ENCODE measurements at places on chromosomes 5 and 9.

DNA sequence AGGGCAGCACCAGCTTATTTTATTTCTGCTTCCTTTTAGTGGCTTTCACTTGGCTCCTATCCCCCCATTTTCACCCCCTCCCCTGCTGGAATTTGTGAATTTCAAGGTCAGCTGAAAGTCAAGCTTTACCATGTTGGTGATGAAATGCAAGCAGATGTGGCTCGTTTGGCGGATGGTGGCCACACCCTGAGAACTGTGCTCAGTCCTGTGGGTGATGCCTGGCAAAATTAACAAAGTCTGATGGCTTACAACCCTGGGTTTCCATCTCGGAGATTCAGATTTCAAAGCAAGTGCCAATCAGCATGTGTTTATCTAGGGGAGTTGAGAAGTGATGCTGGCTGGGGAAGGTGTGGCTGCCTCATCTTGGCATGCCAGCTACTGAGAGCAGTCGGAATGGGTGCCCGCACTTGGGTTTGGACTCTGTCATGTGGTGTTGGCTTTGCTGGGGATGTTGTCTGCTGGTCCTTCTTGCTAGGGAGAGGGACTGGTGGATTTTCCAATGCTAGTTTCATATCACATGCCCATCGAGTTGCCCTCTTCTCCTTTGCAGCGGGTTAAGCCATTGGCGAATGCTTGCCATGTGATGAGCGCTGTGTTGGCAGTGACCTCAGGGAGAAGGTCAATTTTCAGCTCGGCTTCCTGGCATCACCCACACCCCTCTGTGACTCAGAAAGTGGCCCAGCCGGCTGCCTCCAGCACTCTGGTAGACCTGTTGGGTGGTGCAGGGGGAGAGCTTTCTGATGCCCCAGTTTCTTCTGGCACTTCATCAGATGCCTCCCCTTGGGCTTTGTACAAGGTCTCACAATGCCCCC is 77.0 kb upstream of the PITX1 start:
- DNase-seq = no peak

DNA sequence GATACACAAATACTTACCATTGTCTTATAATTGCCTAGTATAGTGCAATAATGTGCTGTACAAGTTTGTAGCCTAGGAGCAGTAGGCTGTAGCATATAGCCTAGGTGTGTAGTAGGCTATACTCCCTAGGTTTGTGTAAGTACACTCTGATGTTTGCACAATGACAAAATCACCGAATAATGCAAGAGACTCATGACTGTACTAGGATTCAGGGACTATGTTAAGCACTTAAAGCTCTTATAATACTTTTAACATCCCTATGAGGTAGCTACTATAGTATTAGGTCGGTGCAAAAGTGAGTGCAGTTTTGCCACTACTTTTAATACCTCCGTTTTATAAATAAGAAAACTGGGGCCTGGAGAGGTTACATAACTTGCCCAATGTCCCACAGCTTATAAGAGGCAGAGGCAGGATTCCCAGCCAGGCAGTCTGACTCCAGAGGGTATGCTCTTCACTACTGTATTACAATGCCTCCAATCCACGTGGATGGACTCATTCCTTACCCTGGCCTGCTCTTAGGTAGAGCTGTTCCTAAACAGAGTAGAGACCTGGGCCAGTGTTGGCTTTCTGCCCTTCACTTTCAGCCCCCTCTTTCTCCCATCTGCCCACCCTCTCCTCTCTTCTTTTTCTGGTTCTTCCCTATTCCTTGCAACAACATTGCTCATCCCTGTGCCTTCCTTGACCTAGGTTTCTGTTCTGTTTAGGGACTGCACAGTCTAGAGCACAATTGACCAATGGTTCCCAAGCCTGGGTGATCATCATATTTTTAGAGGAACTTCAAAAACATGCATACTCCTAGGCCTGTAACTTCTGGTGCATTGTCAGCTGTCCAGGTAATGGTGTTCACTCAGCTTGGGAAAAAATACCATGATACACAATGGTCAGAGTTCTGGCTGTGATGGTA is 114.0 kb downstream of the CARTPT start:
- DNase-seq = no peak

GRCh38 chr5:78661044-78661443 is 12.5 kb upstream of the LHFPL2 start:
- no peak for DNase-seq

DNA sequence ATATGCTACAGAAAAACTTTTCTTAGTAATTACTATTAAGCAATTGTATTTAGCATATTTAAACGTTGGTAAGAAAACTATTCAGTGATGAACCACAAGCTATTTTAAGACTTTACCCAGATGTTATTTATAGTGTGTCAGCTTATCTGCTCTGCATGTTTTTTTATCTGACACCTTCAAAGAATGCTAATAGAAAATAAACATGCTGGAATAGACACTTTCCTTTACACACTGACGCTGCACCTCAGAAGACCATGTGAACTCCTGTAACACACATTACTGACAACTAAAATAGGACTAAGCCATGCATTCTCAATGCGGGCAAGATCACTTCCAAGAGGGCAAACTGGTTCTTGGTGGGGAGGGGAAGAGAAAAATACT is 38.3 kb downstream of the FNIP1 start:
- DNase-seq = no peak

GRCh38 chr5:9547122-9547947 is 1.5 kb upstream of the SEMA5A start:
- DNase-seq = peak; percentile 44

- no peak for DNase-seq
These were observed 1.1 kb downstream of the HSPA9 start for GRCh38 chr5:138573949-138574670.

GRCh38 chr5:50440651-50441492 is at the start of gene EMB:
TSS of gene EMB (minus strand) at chr5:50441288. CDS start at chr5:50441151, 137 bp downstream.
- peak; percentile 87 for DNase-seq

DNA sequence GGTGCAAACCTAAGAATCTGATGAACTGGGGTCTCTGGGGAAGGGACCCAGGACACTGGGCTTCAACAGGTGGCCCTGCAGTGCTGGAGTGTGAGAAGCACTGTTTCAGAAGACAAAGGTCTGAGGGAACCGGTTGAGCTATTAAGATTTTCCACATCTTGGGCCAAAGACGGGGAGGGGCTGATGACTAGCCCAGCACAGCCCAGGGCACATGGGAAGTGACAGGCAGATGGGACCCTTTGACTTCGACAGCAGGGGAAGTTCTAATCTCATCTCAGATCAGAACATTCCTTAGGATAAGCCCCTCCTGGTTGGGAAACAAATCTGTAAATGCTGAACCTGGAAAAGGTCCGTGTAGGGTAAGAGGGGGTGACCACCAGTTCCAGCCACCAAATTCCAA is 67.4 kb downstream of the RAPGEF1 start:
- DNase-seq = no peak

- DNase-seq = peak; percentile 86
These were observed 762 bp downstream of the CACNA1B start for GRCh38 chr9:137878146-137878941.

GRCh38 chr5:124650951-124651662 is 95.3 kb downstream of the ZNF608 start:
- no peak for DNase-seq

DNA sequence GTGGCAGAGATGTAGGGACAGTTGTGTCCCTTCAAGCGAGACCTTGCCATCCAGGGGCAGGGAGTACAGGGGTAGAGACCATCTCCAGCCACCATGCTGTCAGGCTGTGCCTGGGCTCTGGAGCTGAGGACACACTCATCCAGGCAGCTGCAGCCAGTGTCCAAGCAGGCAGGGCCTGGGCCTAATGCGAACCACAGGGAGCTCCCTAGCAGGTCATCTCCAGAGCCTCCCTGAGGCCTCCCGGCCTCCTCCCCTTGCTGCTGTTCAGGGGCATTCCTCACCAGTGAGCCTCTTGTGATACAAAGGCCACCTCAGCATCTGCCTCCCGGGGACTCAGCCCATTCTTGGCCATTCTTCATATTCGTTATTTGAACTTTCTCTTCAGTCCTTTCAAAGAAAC is 35.0 kb downstream of the TPPP start:
- no peak for DNase-seq

- peak; percentile 73 for DNase-seq
These were observed 104.0 kb upstream of the ZNF366 start for GRCh38 chr5:72611118-72611730.

GRCh38 chr9:36948051-36948450 is 86.0 kb downstream of the PAX5 start:
- DNase-seq = no peak

DNA sequence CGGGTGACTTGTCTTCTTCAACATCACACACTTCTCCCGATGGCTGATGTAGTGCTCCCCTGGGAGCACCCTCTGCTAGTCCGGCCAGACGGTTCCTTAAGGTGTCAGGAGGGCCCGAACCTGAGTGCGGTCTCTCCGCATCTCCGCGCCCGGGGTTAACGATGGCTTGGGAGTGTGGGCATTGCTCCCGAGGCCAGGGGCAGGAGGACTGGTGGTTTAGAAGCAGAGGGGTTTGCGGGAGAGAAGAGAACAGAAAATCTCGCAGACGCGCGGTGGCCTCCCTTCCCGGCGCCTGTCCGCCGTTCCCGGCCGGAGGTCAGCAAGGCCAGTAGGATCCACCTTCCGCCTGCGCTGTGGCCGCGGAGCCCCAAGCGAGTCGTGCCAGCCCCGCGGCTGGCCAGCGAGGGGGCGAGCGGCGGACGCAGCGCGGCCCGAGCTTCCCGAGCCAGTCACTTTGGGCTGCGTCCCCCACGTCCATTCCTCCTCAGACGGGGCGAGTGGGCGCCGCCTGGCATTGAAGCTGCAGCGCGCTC is 700 bp downstream of the CDO1 start:
- DNase-seq = no peak

GRCh38 chr5:72465066-72465465 is 42.1 kb downstream of the ZNF366 start:
- no peak for DNase-seq

- no peak for DNase-seq
These were observed 9.5 kb upstream of the CLTB start for GRCh38 chr5:176425791-176426190.

GRCh38 chr5:125461641-125462072 is 715.2 kb upstream of the ZNF608 start:
- no peak for DNase-seq

GRCh38 chr9:91306296-91306630 is 55.5 kb downstream of the AUH start:
- DNase-seq = no peak

GRCh38 chr9:27261517-27262211 is 35.3 kb downstream of the EQTN start:
- no peak for DNase-seq

DNA sequence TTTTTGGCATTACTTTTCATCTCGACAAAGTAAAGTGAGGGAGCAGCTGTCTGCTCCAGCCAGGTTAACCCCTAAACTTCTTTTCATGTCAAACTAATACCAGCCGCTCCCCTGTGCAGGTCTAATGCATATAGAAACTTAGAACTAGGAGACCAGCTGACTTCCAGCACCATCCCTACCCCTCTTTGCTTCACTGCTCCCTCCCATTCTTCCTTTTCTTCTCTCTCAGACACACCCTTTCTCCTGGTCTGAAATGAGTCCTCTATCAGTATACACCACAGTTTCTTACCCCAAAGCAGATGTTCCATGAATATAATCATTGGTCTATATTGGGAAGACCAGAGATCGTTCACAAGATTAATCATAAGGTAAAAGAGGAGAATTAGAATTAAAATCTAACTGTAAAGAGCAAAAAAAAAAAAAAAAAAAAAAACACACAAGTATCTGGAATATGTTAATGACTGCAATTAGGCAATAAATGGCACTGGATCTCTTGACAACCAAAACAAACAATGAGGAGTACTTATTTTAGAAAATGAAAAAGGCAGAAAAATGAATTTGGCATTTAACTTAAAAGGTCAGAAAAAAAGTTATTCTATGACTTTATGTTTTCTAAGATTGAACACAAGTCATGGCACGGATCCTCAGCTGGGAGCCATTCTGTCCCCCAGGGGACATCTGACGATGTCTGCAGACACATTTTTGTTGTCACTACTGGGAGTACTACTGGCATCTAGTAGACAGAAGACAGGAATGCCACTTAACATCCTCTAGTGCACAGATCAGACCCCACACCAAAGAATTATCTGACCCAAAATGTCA is 209.8 kb downstream of the PJA2 start:
- DNase-seq = no peak

DNA sequence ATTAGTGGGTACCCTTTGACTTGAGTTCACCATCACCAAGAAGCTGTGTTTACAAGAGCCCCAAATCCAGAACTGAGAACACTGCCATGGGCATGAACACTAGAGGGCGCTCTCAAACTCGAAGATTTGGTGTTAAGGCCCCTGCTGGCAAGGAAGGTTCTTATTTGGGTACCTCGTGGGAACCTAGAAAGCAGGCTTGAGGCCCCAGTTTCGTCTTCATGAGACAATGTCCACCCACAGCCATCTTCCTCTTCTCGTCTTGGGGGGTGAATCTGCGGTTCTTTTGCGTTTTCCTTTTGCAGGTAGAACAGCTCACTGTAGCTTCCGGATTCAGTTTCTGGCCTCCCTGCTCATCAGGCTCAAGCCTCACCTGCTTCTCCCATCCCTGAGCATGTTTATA is 184.0 kb downstream of the SEMA5A start:
- DNase-seq = no peak

DNA sequence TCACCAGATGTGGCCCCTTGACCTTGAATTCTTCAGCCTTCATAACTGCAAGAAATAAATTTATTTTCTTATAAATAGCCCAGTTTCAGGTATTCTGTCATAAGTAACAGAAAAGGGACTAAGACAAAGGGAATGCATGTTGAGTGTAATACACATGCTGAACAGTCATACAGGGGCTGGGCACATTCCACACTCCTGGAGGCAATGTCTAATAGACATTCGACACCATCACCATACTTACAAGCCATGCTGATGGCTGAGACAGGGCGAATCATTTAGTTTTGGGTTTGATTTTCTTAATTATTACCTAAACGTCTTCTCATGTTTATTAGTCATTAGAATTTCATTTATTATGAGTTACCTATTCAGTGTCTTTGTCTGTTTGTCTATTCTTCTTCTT is 68.5 kb downstream of the TENT4A start:
- no peak for DNase-seq

- no peak for DNase-seq
These were observed 89.9 kb downstream of the SH3TC2 start for GRCh38 chr5:148972974-148973374.

DNA sequence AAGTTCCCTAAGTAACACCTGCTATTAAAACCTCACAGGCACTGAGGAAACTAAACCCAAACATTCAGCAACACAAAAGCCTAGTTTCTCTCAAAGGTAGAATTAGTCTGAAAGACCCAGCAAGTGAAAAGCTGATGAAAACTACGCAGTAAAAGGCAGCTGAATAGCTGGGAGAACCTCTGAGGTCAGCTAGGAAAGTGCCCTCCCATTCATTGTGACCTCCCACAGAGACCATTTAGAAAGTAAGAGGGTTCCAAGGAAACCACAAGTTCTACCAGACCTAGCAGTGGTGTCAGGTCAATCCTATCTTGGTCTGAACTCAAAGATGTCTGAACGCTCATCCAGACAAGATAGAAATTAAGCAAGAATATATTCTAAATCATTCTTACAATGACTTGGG is 144.7 kb downstream of the SSBP2 start:
- no peak for DNase-seq

DNA sequence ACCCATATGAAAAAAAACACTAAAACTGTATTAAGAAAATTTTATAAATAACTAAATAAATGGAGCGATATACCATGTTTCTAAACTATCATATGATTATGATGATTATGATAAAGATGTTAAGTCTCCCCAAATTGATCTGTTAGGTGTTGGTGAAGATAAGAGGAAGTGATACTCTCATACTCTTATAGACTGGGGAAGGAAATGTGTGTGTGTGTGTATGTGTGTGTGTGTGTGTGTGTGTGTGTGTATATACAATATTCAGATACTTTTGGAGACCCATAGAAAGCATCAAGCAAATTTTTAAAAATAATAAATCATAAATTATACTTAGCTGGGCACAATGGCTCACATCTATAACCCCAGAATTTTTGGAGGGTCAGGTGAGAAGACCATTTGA is 62.9 kb downstream of the TMEM232 start:
- DNase-seq = no peak

Data from retina (tissue), 1 donor.